CD14-positive monocyte (primary cell): ENCODE measurements at places on chromosomes 7 and 10. TPM values are rescaled to one million over a fixed set of nuclear protein-coding genes. Genes with fewer than 3 reads are reported as not detected.

- DNase-seq = no peak
Observed at GRCh38 chr7:20385126-20385525, 54.4 kb downstream of the ITGB8 start.

GRCh38 chr7:93196336-93196735 is 29.9 kb downstream of the HEPACAM2 start:
- DNase-seq = peak; percentile 41

- peak; percentile 36 for DNase-seq
Observed at GRCh38 chr7:90594751-90595317, 1.3 kb upstream of the CDK14 start.

DNA sequence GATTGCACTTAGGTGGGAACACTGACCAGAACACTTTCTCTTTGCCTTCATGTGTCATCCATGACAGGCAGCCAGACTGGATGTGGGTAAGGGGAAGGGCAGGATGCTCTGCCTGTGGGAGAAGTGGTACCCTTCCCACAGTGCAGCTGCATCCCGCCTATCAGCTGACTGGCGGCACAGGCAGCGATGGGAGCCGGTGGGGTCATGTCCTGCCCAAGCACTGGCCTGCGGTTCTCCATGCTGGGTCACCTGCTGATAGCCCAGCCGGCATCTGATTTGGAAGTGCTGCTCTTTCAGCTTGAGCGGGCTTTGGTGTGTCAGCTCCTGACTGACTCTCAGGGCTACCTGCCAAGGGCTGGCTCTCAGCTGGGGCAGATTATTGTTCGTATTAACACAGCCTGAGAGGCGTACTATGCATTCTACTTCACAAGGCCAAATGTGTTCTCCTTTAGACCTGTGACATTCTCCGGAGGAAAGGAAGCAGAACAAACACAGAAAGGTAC is 105.2 kb upstream of the PDLIM1 start:
- DNase-seq = no peak

DNA sequence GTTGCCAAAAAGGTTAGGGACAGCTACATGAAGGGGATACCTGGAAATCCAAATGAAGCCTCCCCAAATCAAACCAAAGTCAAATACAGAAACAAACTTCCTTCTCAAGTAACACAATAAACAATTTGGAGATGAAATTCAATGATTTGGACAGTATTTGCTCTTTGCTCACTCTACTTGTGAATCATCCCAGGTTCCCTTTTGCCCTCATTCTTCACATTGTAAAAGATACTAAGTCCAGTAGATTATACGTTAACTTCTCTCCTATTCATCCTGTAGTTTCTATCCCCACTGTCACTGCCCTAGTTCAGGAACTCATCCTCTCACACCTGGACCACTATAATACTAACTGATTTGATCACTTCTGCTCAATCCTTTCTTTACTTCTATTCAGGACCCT is 28.3 kb downstream of the FZD1 start:
- DNase-seq = no peak

- no peak for DNase-seq
Observed at GRCh38 chr7:131225619-131226513, 101.8 kb upstream of the MKLN1 start.

GRCh38 chr10:33320288-33320687 is 14.2 kb downstream of the NRP1 start:
- DNase-seq = no peak

- DNase-seq = no peak
Observed at GRCh38 chr7:123131961-123132360, 67.8 kb downstream of the SLC13A1 start.

- DNase-seq = no peak
Observed at GRCh38 chr10:117543225-117544003, 868 bp downstream of the EMX2 start.

DNA sequence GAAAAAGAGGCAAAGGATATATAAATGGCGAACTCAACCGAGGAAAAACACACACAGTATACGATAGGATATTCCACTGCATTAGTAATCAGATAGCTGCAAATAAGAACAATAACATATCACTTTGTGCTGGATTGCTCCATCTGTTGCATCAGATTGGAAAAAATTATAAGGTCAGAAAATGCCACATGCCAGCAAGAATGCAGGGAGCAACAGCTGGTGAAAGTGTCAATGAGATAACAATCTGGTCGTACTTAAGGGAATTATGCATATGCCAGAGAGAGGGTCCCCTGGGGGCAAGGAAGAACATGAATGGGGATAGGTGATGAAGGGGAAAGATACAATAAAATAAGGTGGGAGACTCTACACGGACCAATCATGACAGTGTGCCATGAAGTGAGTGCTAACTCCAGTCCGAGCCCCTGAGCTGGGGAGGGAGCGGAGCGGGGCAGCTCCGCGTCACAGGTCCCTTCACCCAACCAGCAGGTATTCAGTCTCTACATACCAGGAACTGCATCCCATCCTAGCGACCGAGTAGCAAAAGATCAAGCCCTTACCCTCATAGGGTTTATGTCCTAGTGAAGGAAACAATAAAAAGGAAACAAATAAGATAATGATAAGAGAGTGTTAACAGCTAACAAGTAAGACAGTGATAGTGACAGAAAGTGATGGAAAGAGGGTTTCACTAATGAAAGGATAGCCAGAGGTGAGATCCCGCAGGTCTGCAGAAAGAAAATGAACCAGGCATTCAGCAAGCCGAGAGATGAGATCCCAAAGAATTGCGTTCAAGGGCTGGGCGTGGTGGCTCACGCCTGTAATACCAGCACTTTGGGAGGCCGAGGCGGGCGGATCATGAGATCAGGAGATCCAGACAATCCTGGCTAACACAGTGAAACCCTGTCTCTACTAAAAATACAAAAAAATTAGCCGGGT is 9.4 kb downstream of the MPP7 start:
- DNase-seq = no peak

The PPP1R9A gene
- polyA plus RNA-seq = not detected

The PSD gene
- polyA plus RNA-seq = 0.11 and 0.27 TPM in 2 replicates

The BEND7 gene
- not detected for polyA plus RNA-seq

The MYL10 gene
- polyA plus RNA-seq = not detected in 2 replicates

The FAM24B gene
- 2.8 and 3.3 TPM in 2 replicates for polyA plus RNA-seq

The MGMT gene
- polyA plus RNA-seq = 17.5 TPM
